Activated T-helper 2 cell treated with anti-CD3 and anti-CD28 coated beads, Interferon-gamma antibody, Interleukin-2, Interleukin-4, amounts not matched to agents 10 μg/mL and 5 μg/mL and 100 μg/mL, durations not matched to agents 14 hours and 24 hours and 36 hours (primary cell): ENCODE measurements at places on chromosomes 7 and 10.

- no peak for DNase-seq
These were observed 87.8 kb downstream of the TAF3 start for GRCh38 chr10:7906128-7906527.

GRCh38 chr10:24209432-24209771 lies 464 bp downstream of the KIAA1217 start:
- DNase-seq: no peak

- no peak for DNase-seq
These were observed 27.8 kb downstream of the POU6F2 start for GRCh38 chr7:39005461-39005860.

DNA sequence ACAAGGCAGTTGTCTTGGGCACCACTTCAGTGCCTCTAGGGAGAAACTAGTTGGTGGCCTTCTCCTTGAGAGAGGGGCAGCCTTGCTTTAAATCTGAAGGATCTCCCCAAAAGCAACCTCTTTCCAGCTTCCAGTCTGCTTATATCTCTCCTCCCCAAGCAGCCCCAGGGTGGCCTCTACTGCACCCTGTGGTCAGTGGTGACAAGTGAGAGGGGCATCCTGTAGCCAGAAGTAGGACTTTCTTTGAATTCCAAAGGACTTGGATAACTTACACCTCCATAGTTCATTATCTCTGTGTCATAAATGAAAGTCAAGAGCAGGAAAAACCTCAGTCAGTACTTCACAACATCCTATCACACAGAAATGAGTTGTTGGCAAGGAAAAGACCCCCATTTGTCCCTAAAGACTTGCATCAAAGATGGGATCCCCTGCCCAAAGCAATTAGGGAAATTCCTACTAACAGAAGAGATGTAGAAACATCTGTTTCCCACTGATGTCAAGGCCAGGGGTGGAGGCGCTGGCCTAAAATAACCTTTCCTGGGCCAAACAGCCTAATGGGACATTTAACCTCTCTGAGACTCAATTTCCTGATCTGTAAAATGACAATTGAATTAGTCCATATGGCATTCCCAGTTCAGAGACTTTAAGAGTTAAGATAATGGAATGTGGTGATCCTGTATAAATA lies 44.0 kb upstream of the ANKRD1 start:
- DNase-seq: no peak

DNA sequence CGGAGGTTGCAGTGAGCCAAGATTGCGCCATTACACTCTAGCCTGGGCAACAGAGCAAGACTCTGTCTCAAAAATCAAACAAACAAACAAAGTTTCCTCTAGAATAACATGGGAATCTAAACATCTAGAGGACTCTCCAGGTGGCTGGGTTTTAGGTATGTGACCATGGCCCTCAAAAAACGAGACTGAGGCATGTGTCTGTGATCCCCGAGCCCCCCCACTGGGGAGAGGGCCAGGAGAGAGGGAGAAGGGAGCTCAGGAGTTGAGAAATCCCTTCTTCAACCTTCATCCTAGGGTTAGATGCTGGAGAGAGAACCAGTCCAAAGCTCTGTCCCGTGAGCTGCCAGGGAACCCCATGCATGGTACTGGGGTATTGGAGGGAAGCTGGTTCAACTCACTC lies 188.0 kb upstream of the LYZL2 start:
- DNase-seq: no peak
